Breast epithelium (tissue), 4 donors: ENCODE measurements at places on chromosomes 16 and 17. TPM values are rescaled to one million over a fixed set of nuclear protein-coding genes. Genes with fewer than 3 reads are reported as not detected.

GRCh38 chr16:70572050-70572925 is 48.7 kb downstream of the SF3B3 start:
- H3K27ac ChIP-seq, result peak overlapping the region; percentile 76
- no peak for DNase-seq
- no peak overlapping the region for H3K4me3 ChIP-seq
- no peaks in the 10 kb centered on the region for H3K27me3 ChIP-seq

DNA sequence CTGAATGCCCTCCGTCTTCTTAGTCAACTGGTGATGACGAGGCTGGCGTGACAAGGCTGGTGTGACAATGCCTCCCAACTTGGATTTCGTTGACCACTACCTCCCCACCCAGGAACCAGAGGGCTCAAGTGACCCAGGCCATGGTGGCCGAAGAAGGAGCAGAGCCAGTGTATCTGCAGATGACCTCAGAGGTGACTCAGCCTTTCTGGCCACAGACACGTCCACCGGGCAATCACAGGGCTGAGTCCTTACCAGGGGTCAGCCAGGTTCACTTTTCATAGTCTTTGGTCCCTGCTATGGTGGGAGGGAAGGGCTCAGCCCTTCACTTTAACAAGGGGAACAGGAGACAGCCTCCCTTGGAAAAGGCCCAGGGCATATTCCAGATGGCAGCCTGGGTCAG is 116.3 kb downstream of the MAF start:
- H3K27ac ChIP-seq, result no peak overlapping the region
- no peaks in the 10 kb centered on the region for H3K4me1 ChIP-seq
- no peaks in the 10 kb centered on the region for H3K36me3 ChIP-seq
- no peak overlapping the region for H3K4me3 ChIP-seq
- no peak for DNase-seq

DNA sequence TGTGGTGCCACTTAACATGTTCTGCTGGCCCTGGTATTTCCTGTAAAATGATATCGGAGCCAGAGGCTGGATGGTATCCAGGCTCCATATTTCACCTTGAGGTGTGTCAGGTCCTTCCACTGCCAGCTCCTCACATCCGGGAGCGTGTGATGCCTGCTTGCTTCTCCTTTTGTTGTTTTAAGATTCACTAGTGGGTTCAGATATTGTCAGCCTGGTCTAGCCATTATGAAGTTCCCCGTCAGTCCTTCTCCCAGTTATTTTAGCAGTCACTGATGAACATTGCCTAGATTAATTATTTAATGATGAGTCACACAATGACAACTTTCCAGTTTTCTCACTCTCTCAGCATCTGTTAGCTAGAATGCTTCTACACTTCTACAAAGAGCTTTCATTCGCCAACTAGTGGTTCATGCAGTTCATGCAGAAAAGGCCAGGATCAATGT is 11.3 kb downstream of the DNAAF1 start:
- H3K4me3 ChIP-seq, result no peak overlapping the region
- no peaks in the 10 kb centered on the region for H3K4me1 ChIP-seq
- no peak overlapping the region for H3K27ac ChIP-seq
- no peaks in the 10 kb centered on the region for H3K36me3 ChIP-seq
- H3K27me3 ChIP-seq, result no peaks in the 10 kb centered on the region
- no peak for DNase-seq

The CMTM2 gene
- not detected for total RNA-seq

DNA sequence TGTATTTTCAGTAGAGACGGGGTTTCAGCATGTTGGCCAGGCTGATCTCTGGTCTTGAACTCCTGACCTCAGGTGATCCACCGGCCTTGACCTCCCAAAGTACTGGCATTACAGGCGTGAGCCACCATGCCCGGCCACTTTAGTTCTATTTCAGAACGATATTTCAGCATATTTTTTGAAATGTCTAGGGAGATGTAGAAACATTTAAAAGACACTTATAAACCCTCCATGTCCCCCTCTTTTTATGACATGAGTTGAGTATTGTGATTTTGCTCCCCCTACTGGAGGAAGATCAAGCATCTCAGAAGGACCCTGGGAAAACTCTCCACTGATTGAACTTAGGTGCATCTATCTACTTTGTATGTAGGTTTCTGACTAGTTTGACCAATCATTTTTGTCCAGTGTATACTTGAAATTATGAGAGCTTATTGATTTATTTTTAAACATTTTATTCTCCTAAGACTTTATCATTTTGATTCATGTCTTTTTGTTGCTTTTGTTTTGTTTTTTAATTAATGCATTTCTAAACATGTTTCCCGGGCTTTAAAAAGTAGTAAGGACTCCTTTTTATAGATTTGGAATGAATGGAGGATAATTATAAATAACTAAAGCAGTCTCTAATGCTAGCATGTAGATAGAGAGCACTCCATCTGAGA is 105.1 kb downstream of the CHD9 start:
- H3K27ac ChIP-seq, result no peak overlapping the region
- H3K36me3 ChIP-seq, result peaks cover 8% of the 10 kb centered on the region
- no peak for DNase-seq
- H3K4me3 ChIP-seq, result no peak overlapping the region
- H3K27me3 ChIP-seq, result no peaks in the 10 kb centered on the region

- H3K27me3 ChIP-seq, result no peaks in the 10 kb centered on the region
- no peak for DNase-seq
- no peak overlapping the region for H3K27ac ChIP-seq
- no peaks in the 10 kb centered on the region for H3K4me1 ChIP-seq
Measured at GRCh38 chr16:19680881-19681340, 37.1 kb downstream of the KNOP1 start.

The KIF18B gene
- total RNA-seq, result 0.15 TPM

DNA sequence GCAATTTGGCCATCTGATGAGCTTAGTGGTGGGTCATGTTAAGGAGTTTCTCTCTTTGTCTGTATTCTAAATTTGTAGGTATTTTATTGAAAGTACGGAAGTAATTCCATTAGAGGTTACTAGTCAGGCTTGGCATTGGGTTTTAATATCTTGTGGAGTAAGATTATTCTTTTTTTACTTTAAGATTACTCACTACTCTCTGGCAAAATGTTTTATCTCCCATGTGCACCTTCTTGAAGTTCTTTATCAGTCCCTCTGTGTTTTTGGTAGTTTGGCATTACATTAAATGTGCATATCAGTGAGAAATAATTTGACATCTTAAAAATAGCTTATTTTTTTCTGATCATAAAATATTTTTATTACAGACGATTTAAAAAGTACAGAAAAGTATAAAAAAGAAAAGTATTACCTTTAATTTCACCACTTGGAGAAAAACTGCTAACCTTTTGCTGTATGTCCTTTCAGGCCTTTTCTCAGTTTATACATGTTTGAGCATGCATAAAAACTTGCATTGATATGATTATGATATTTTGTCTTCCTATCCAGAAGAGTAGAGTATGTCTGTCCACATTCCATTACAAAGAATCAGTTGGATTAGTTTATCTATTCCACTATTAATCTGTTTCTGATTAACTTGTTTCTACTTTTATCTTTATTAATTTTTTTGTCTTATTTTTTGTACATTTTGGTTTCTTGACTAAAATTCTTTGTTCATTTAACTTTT is 198.3 kb downstream of the SPECC1 start:
- H3K4me1 ChIP-seq, result no peaks in the 10 kb centered on the region
- no peak overlapping the region for H3K27ac ChIP-seq

The ORMDL3 gene
- 104 TPM for total RNA-seq

The NOG gene
- total RNA-seq, result 0.88 TPM

The GAS7 gene
- total RNA-seq, result 21.8 TPM

The GDPD3 gene
- 2.0 TPM for total RNA-seq

DNA sequence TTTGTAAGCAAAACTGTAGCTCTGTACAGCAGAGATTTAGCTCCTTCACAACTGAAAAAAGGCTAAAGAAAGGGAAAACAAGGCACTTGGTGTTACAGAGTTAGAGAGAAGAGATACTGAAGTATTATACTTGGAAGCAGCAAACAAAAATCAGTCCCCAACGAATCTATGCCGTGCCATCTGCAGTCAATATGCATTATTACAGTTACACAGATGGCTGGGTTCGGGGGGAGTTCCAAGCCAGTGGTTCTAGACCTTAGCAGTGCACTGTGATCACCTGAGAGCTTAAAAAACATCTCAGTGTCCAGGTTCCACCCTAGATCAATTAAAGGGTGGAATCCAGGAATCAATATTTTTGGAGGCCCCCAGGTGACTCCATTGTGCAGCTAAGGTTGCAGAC is 489.9 kb downstream of the SHISA9 start:
- no peak overlapping the region for H3K27ac ChIP-seq
- no peaks in the 10 kb centered on the region for H3K27me3 ChIP-seq
- no peaks in the 10 kb centered on the region for H3K36me3 ChIP-seq
- H3K4me1 ChIP-seq, result no peaks in the 10 kb centered on the region
- no peak for DNase-seq
- H3K4me3 ChIP-seq, result no peak overlapping the region

The C16orf78 gene
- total RNA-seq, result not detected

- peak overlapping the region; percentile 80 for H3K27ac ChIP-seq
- H3K4me1 ChIP-seq, result no peaks in the 10 kb centered on the region
- no peak for DNase-seq
- H3K4me3 ChIP-seq, result no peak overlapping the region
- no peaks in the 10 kb centered on the region for H3K27me3 ChIP-seq
- no peaks in the 10 kb centered on the region for H3K36me3 ChIP-seq
Measured at GRCh38 chr16:17970157-17970765, 366.3 kb downstream of the NPIPA8 start.

DNA sequence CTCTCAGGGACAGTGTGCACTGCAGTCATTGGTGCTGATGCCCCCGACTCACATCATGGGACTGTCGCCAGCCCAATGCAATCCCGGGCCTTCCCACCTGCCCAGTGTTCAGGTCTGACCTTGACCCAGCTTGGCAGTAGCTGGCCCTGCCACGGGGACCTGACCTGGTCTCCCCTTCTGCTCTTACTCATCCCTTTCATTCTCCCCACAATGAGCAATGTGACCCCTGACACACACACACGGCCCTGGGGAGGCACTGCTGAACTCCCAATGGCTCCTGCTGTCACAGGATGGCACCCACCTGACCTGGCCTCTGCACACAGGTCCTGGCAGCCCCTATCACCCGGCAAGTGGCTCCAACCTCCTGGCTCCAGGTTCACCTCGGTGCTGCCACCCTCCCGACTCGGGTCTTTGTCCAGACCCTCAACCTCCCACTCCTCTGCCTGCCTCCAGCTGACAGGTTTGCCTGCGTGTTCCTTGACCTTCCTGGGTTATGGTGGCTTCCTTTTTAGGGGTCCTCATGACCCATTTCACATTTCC is 6.6 kb downstream of the CD300C start:
- DNase-seq, result no peak
- no peaks in the 10 kb centered on the region for H3K27me3 ChIP-seq
- no peak overlapping the region for H3K27ac ChIP-seq
- H3K4me1 ChIP-seq, result no peaks in the 10 kb centered on the region
